HuH-7.5 (cell line): ENCODE measurements at places on chromosomes 3 and 15.

DNA sequence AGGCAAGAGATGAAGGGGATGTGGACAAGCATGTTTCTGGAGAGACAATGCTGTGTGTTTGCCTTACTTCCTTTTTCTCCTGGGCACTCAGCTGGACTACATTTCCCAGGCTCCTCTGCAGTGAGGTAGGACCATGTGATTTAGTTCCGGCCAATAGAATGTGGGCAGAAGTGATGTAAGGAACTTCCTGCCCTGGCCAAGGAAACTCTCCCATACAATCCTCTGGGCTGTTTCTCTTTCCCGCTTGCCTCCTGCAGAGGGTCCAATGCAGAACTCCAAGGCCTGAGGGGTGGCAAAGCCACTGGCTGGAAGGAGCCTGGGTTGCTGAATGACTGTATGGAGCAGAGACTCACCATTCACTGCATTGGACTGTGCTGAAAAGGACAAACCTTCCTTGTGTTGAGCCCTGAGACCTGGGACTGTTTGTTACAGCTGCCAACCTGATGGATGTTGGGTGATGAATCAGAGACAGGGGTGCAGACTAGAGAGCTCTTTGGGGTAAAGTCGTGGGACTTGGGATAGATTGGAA, 82.7 kb upstream of the SLC6A6 start:
- peak; percentile 73 for DNase-seq

- no peak for DNase-seq
These were observed 43.1 kb downstream of the XXYLT1 start for GRCh38 chr3:195227871-195228270.

- no peak for DNase-seq
These were observed 436.9 kb downstream of the FOXP1 start for GRCh38 chr3:71146673-71147072.

- DNase-seq: no peak
These were observed 51.7 kb downstream of the FAM174B start for GRCh38 chr15:92603743-92604470.

DNA sequence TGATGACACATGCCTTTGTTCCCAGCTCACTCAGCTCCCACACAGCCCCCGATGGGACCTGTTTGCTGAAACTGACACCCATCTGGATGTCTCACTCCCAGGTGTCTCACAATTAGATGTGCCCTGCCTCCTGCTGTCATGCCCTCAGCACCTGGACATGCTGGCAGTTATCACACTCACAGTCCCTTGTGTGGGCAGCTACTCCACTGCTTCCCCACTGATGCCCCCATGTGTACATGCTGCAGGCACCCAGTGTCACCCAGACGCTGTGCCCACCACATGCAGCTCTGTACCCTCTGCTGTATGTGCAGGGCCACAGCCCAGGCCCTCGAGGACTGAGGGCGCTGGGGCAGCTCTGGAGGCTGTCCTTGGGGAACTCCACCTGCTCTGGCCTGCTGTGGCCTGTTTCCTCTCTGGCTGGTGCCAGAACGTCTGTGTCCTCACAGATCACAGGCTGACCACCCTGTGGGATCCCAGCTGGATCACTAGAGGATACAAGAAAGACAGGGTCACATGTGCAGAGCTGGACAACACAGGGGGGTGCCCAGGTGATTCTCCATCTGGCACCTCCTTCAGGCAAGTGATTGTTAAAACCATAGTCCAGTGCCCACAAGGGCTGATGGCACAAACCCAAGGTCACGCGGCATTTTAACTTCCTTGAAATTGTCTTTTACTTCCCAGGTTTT, 14.0 kb downstream of the C3orf22 start:
- DNase-seq: no peak

DNA sequence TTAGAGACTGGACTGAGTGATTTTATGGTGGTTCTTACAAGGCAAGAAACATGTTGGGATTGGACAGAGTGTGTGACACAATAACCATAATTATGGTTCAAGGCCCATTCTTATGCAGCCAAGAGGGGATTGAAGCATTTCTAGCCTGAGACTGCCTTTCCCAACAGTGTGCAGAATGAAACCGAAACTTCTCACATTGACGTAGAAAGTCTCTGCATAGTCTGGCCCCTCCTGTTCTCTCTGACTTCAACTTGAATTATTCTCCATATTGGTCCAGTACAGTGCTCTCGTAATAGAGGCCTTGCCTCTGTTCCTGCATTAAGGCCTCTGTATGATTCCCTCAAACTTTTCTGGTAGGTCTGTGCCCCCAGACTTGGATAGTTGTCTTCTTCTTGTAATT, 138.3 kb downstream of the DIPK2A start:
- DNase-seq: no peak

DNA sequence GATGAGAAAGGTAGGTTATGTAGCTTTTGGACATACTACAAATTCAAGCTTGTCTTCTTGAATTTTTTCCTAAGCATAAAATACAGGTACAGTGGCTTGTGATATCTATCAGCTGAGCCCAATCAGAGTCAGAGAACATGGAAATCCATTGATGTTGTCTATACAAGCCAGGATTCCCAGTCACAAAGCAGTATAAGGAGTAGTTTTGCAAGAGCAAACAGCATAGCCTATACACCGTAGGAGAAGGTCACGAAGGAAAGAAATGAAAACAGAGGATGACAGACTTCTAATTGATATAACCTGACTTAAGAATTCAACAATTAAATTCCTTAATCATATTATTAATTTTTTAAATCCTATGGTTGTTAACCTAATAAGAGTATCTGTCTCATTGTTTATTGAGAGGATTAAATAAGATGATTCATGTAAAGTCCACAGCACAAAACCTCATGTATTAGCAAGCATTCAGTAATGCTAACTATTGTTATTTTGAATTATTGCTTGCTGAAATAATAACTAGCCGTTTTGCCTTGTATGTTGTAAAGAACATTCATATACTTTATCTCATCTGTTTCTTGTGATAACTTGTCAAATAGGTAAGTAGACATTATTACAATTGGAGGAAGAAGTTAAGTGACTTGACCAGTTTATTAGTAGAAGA, 276.6 kb upstream of the ZPLD1 start:
- no peak for DNase-seq

GRCh38 chr3:156456771-156457224, 98.1 kb downstream of the SSR3 start:
- DNase-seq: no peak

GRCh38 chr3:40079203-40079846, 230.2 kb upstream of the EIF1B start:
- DNase-seq: no peak

DNA sequence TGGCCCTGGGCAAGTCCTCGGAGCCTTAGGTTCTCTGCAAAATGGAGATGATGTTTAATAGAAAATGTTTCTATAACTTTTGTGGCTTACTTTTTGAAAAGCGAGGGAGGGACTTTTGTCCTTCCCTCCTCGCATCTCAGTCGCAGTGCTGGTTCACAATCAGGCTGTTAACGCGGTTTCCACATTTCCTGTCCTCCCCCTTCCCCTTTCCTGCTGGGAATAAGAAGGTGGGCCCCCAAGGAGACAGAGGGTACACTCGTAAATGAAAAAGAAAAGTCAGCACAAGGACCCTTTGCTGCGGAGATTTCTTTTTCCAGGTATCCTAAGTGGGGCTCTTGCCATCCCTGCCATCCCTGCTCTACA, 29.5 kb downstream of the ARHGAP31 start:
- no peak for DNase-seq

DNA sequence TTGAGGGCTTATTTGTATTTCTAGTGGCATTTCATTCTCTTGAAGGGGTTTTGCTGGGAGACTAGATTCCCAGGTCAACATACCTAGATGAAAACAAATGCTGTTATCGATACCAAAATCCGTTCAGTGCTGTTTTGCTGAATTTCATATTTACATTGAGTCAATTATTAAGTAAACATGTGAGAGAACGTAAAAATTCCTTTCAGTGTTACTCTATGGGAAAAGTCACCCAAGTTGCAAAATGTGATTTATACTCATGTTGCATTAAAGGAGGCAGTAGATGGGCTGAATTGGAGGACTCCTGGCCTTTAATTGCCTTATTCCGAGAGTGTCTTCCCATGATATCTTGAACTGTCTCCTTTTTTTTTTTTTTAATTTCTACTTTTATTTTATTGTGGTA, 1011.3 kb upstream of the NR2F2 start:
- DNase-seq: no peak

DNA sequence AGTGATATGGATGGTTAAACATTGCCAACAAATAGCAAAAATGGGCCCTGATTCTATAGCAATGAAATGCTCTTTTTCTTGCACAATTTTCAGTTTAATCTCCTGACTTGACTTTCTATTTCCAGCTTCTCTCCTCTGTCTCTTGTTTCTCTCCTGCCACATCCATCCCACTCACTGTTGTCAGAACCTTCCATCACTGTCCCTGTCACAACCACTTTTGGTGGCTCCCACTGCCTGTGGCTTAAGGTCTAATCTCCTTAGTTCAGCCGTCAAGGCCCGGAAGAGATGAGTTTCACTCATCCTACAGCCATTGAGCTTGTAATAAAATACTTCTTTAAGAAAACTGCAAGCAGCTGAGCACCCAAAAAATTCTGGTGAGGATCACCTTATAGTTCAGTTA, 19.5 kb downstream of the SLC7A14 start:
- no peak for DNase-seq

DNA sequence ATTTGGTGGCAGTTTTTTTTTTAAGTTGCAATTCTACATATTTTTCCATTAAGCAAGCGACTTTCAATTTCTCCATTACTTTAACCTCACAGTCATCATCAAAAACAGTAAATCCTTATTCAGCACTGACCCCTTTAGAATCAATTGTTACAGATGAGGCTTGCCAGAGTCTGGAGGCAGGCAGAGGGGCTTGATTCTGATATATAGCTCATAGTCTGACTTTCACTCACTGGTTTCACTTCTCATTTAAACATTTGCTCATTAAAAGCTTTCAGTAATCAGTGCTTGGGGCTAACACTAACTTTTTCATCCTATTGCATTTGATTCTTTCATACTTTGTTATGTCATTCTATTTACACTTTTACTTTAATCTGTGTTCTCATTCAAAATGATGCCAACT, 88.4 kb downstream of the PYDC2 start:
- DNase-seq: no peak

DNA sequence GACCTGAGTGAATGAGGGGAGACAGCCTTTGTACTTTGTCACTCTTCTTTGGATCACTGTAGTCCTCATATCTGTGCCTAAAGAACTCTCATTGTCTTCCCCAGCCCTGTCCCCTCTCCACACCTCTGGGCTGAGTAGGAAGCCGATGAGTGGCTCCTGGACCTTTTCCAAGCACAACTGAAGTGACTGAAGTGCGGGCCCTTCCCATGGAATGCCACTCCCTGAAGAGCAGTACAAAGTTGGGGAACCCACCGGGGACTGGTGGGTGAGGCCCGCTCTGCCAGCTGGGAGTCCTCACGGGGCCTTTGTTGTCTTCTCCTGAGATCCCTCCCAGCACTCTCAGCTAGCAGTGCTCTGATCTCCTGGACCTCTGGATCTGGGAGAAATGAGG, 90.1 kb downstream of the AAGAB start:
- DNase-seq: no peak

DNA sequence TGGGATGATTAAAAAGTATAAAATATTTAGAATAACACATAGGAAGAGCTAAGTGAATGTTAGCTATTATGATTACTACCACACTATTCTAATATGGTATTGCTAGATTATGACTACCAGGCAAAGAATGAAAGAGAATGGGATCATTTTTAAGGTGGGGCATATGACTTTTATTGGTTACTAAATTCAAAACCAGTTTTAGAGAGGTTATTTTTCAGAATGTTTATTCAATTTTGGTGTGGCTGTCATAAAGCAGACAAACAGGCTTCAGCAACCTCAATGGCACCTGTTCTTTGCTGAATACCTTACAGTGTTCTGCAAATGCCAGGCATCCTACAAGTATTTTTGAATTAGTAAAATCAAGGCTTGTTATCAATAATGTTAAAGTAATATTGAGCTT, 12.8 kb downstream of the SPTSSB start:
- DNase-seq: no peak

- DNase-seq: no peak
These were observed 46.1 kb upstream of the RAF1 start for GRCh38 chr3:12710062-12710461.

DNA sequence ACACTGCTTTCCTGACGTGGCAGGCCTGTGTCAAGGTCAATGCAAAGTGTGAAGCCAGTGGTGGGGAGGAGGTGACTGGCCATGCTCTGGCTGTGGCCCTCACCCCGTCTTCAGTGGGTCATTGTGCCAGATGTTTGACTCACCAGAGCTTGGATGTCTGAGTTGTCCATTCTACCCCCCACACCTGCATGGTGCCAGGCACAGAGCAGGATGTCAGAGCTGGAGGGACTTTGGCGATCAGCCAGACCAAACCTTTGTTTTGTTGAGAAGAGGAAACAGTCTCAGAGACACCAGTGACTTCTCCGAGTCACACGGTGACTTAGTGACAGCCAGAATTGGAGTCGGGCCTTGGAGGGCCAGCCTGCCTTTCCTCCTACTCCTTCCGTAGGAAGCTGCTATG, 49.5 kb downstream of the SMAD6 start:
- no peak for DNase-seq

GRCh38 chr3:187621881-187622280, 48.3 kb downstream of the SST start:
- DNase-seq: no peak

DNA sequence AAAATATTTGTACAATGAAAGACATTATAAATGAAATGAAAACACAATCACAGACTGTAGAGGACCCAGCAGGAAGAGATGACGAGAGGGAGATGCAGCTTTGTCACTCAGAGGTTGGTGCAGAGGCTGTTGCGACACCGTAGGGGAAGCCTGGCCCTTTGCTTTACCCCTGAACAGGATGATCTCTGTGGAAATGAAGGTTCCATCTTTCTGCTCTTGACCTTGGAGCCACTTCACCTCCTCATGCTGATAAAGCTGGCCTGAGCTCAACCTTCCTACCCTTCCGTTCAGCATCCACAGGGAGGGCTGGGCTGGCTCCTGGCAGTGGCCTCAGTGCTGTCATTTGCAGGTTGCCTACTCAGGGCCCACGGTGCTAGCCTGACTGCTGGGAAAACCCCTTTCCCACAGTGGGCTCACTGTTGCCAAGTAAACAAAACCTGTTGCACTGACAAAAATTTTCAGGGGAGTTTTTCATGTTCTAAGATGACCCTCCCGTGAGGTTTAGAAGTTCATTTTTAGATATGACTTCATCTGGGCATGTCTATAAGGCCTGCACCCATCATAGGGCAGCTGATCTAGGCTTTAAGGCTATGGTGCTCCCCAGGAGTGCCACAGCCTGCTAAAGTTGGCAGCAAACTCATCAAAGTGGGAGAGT, 3.0 kb upstream of the CD80 start:
- no peak for DNase-seq

GRCh38 chr3:160185751-160186150, 39.5 kb upstream of the C3orf80 start:
- no peak for DNase-seq

GRCh38 chr3:156978481-156978961, 152.4 kb downstream of the LEKR1 start:
- DNase-seq: no peak

- DNase-seq: no peak
These were observed 53.3 kb upstream of the AMOTL2 start for GRCh38 chr3:134427400-134428111.
